ENCODE measurements at places on chromosomes 3 and 15.
A peak's percentile ranks its signal among the peaks of the same experiment; 100 is the strongest.

DNA sequence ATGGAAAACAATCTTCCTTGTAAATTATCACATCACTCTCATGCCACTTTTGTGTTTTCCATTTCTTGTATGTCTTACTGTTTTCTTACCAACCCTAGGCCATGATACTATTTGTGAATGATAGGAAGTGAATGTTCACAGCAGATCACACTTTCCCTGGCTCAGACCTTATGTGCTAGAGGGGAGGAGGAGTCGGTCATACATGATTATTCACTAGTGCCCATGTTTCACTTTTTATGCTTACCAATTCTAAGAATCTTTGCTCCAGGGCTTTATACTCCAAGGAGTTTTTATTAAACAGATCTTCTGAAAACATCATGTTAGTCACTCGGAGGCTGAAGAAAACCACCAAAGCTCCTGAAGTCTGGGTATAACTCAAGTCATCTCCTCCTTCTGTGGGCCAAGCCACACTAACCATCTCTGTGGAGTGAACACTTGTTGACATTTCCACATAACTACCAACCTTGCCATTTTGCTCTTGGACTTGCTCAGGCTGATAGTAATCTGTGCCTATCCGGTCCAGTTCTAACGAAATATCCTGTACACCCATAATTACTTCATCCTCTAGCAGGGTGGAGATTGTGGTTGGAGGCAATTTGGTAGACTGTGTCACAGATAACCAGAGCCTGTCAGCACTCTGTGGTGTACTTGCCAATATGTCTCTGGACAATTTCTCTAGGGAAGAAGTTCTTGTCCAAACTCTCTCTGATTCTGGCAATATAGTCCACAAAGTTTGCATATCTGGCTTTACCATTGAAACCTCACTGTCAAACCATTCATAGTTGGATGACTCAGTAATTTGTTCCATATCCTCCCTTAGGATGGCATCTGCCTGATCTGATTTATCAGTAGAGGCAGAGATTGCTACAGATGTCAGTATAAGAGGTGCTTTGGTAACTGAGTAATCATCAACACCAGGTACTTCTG lies 76.8 kb downstream of the IMPG2 start:
- no peak for DNase-seq

DNA sequence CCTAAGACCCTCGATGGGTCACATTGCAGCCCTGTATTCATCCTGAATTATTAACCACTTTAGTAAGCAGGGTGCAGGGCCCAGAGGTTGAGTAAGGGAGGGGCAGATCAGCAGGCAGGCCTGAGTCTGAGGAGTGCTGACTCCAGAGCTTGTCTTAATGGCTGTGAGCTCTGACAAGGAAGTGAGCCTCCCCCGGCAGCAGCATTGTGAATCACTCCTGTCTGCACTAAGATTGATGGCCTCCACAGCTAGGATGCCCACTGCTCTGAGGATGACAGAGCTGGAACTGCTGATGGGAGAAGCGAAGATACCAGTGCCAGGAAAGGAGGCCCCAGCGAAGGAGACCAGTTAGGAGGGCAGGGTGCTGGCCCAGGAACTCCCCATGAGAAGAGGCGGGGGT lies 46.5 kb upstream of the CCDC174 start:
- peak; percentile 53 for DNase-seq

DNA sequence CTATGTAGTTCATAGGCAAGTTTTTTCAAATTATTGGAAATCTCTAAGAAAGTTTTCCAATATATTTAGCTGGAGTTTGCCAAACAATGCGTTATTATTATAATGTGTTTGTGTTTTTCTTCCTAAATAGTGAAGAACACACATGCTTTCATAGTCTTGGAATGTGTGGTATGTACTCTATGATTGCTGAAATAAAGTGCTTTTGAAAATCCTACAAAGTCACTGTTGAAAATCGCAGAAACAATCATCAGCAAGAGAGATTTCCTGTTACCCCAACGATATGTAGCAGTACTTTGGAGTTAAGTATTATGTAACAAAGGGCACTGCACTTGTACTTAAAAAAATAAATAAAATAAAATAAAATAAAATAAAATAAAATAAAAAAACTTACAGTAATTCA lies 796.2 kb downstream of the NAALADL2 start:
- DNase-seq, result no peak

DNA sequence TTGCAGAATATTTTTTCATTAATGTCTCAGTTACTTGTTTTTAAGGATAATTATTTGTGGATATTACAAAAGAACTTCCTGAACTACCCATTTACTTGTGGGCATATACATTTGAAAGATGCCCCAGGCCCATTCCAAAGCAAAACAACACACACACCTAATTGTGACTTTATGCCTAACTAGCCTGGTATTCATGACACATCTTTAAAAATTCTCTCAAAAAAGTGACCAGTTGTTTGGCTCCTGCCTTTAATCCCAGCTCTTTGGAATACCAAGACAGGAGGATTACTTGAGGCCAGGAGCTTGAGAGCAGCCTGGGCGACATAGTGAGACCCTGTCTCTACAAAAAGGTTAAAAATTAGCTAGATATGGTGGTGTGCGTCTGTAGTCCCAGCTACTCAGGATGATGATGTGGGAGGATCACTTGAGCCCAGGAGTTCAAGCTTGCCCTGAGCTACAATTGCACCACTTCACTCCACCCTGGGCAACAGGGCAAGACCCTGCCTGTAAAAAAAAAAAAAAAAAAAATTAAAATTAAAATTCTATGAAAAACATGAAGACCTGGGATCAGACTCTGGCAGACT lies 51.7 kb upstream of the SLC4A7 start:
- no peak for DNase-seq

GRCh38 chr15:85718271-85718971 lies 76.3 kb downstream of the KLHL25 start:
- DNase-seq, result no peak

DNA sequence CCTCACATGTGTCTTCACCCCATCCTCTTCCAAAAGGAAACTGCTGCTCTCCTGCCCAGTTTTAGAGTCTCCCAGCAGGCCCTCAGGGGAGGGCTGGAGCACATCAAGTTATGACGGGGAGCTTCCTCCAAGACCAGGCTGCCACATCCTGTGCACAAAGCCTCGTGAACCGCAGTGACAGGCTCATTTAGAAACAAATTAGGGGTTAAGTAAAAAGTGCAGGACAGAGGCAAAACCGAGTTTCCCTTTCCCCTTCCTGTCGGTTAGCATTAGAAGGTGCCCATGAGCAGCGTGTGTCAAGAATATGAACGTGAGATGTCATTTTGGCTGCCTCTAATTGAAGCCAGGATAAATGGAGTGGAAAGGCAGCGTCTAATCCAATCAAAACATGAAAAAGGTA lies 199.7 kb downstream of the ARRDC4 start:
- no peak for DNase-seq

- DNase-seq, result no peak
Measured at GRCh38 chr3:177725165-177725564, 527.9 kb upstream of the TBL1XR1 start.

GRCh38 chr3:141933421-141934300 lies 57.2 kb downstream of the ATP1B3 start:
- DNase-seq, result no peak

- DNase-seq, result no peak
Measured at GRCh38 chr3:196378146-196378841, 40.1 kb upstream of the TM4SF19 start.

DNA sequence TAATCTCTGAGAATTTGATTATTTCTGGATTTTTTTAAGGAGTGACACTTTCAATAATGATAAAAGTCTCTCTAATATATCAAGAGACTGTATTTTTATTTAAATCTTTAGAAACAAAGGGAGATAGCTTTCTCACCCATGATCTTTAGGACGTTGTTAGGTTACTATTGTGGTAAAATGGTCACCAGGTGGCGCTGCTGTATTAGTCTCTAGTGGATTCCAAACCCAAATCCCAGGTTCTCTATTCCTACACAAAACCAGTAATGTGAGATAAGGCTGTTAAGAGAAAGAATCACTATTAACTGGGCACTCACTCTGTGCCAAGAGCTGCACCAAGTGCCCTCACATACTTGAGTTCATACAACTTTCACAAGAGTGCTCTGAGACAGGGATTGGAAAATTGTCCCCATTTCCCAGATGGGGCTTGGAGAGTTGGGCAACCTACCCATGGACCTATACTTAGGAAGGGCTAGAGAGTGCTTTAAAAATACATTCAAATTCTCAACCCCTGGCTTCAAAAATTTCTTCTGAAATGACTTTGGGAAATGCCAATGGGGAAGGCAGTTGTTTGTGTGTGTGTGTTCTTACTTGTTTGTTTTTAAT lies 593.4 kb upstream of the TGFBR2 start:
- peak; percentile 74 for DNase-seq

GRCh38 chr3:162670181-162670580 lies 1173.6 kb downstream of the OTOL1 start:
- no peak for DNase-seq

DNA sequence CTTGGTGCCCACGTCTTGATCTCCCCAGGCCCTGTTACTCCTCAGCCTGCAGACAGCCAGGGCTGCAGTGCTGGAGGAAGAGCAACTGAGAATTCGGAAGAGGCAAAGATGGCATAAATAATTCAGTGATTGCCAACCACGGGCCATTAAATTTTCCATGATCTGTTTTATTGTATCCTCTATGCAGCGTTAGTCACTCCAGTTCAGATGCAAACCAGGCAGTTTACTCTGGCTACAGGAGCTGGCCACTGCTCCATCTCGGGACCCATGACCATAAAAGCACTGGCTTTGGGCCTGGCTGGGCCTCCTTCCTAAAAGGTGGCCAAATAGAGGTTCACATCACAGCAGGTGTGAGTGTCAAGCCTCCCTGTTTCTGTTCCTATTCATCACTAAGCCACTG lies 137.6 kb upstream of the TLE3 start:
- no peak for DNase-seq

DNA sequence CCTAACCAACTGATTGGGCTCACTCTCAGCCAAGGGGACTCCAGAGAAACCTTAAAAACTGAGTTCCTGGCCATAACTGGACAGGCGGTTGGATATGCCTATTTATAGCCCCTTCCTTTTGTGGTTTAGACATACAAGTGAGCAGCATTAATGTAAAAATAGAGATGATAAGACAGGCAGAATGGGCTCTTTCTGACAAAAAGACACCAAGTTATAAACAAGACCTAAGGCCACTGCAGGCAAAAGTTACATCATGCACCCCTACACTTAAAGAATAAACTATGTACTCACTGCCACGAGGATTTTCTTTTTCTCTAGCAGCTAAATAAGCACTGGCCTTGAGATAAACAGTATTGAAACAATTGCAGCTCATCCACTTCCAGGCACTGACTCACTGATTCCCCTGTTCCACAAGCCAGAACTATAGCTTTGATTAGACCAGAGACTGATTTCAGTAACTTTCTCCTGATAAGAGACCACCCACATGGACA lies 30.1 kb downstream of the SUCNR1 start:
- no peak for DNase-seq

GRCh38 chr3:155390351-155390750 lies 96.9 kb upstream of the STRIT1 start:
- no peak for DNase-seq

GRCh38 chr3:141044695-141045641 lies 6.2 kb upstream of the SPSB4 start:
- no peak for DNase-seq

DNA sequence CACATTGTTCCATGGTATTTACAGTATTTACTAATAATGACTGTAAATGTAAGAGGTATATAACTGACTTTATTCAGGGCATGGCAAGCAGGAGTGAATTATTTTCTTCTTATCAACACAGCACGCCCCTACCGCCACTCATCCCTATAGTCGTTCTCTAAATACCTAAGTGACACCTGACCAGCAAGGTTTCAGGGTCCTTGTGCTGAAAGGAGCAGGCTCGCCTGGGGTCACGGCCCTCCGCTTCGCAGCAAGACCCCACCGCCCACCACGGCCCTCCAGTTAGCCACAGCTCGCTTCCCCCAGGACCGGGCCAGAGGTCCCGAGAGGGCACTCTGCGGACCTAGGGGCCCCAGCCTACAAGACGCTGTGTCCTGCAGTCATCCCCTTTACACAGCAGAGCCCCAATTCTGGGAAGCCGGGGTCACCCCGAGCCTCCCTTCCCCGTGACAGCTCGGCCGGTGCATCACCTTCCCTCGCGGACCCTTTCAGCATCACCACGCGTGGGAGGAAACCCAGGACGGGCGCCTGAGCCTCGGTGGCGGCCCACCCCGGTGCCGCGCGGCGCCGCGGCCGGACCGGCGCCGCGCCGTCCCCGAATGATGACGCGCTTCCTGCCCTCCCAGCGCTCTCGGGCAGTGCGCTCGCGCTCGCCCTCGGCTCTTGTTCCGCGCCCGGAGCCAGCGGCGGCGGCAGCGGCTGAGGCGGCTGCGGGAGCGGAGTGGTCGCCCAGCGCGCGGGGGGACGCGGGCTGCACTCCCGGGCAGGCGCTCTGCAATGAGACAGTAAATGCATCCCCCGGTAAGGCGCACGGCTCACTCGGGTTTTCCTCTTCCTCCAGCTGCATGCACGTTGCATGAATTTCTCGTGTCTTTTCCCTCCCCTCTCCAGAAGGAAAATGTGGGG lies 225.1 kb upstream of the C2CD4B start:
- DNase-seq, result peak; percentile 52

- no peak for DNase-seq
Measured at GRCh38 chr3:143090486-143090885, 29.1 kb upstream of the CHST2 start.

DNA sequence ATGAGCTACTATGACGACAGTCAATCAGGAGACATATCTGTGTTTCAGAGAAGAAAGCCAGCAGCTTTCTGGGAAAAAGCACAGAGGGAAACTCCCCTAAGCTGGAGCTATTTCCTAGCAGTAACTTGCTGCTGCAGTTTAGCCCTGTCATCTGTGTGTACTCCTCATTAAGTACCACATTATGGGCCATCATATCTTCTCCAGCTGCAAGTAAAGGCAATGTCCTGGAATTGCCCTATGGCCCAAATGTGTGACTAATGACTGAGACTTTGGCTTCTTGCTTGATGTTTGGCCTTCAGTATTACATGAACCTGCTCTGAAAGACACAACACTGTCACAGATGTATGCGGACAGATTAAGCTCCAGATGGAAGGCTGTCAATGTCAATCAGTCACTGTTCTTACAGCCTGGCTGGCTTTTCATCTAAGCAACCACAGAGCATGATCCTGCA lies 190.8 kb downstream of the FHIT start:
- no peak for DNase-seq

GRCh38 chr3:6733699-6734394 lies 127.1 kb upstream of the GRM7 start:
- no peak for DNase-seq

DNA sequence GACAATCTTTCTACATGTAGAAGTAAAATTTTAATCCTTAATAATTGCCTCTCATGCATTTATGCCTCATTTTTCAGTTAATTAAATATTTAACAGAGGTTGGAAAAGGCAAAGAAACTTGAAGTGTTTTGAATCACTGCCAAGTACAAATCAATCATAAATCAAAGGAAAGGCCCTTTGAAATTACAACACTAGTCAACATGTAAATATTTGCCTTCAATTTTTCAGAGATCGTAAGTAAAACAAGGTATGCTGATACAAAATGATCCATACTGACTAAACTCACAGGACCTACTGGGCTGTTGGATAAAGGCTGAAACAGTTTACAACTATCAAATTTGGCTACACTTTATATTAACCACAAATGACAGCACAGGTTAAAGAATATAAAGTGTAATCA lies 33.9 kb downstream of the ZBBX start:
- DNase-seq, result no peak
